ENCODE measurements at places on chromosomes 3 and 15.

- no peak for DNase-seq
Measured at GRCh38 chr3:65194047-65194714, 506.4 kb upstream of the ADAMTS9 start.

DNA sequence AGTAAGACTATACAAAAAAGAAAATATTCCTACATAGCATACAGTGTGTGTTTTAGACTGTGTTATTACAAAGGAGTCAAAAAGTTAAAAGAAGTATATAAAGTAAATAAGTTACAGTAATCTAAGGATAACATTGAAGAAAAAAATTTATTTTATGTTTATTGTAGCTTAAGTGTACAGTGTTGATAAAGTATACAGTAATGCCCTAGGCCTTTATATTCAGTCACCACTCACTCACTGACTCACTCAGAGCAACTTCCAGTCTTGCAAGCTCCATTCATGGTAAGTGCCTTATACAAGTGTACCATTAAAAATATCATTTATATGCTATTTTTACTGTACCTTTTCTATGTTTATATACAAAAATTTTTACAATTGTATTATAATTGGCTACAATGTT is 220.1 kb downstream of the BCHE start:
- DNase-seq: no peak

GRCh38 chr3:124509884-124510283 is 220.4 kb upstream of the UMPS start:
- DNase-seq: no peak

GRCh38 chr3:78991656-78992055 is 776.1 kb downstream of the ROBO1 start:
- no peak for DNase-seq

DNA sequence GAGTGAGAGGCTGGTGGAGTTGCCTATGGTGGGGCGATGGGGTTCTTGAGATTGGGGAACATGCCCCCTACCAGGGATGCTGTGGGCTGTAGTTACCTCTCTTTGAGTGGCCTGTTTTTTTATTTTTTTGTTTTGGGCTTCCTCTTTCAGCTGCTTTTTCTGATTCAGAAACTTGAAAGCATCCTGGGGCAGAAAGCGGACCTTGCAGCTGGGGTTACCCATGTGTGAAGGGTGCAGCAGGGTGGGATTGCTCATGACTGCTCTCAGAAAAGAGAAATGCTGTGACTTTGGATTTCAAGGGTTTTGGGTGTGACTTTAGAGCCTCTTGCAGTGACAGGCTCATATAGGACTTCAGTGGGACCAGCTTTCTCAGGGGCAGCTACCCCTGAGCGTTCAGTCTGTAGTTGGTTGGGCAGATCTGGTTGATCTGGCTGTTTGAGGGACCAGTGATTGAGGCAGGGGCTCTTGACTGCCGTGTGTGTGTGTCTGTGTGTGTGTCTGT is 1.8 kb downstream of the LIMD1 start:
- DNase-seq: no peak

DNA sequence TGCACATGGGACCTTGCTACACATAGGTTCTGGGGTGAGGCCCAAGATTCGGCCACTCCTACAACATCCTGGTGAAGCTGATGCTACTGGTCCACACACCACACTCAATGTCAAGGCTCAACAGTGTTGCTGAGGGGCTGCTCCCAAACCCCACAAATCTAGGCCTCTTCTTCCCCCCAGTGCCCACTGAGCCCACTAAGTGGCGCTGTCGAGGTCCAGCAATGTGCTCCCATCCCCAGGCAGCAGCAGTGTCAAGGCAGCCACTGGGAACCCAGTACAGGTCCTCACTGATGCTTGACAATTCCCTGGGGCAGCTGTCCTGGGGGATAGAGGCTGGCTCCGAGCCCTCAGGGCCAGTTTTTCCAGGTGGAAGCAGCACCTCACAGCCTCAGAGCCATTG is 21.5 kb downstream of the SCN5A start:
- DNase-seq: no peak

DNA sequence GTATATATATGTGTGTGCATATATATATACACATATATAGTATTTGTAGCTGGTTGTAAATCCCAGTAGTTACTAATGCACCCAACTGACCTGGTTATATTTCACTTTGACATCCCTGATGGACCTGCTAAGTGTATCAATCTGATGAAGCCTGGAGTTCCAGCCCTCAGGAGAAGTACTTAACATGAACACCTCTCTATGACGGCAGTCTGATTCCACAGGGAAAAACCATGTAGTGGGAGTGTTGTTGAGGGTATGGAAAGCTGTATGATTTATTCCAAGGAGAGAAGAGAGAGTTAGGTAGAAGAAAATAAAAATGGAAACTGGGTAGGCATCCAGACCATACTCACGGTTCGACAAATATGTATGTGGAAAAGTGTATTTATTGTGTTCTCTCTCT is 531.2 kb upstream of the SEMA6D start:
- DNase-seq: no peak

DNA sequence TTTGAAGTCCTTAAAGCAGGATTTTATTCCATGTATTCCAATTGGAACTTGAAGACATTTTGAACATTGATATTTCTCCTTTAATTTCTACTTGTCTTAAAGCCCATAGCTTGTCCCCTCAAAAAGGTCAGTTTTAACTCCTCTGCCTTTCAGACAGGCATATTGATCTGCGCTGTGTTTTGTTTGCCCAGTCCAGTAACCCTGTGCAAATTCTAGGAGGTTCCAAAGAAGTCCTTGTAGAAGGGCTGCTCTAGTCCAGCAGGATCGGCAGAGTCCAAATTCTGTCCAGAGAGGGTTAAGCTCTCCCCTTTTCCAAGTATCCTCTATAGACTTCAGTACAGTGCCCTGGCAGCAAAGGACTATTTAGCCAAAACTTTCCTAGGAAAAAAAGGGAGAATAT is 105.6 kb upstream of the MANF start:
- no peak for DNase-seq

GRCh38 chr15:45551676-45552075 is 29.1 kb upstream of the SLC30A4 start:
- DNase-seq: no peak

DNA sequence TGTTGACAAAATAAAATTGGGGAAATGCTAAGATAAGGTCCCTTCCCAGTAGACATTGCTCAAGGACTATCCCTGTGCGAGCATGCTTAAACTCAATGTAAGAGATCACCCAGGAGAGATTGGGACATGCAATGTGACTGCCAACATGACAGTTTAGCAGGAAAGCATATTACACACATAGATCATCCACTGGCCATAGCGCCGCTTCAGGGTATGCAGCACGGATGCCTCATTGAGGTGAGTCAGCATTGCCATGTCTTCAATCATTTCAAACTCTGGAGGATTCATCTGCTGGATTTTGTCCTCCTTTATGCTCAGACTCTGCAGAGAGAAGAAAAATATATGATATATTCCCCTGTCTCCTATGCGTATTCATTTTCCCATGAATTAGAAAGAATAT is 8.9 kb downstream of the MYH15 start:
- no peak for DNase-seq

- no peak for DNase-seq
Measured at GRCh38 chr15:71891026-71891425, 80.7 kb downstream of the NR2E3 start.

GRCh38 chr3:27428446-27428845 is 55.7 kb downstream of the SLC4A7 start:
- DNase-seq: no peak

GRCh38 chr3:42063888-42064287 is 27.3 kb upstream of the TRAK1 start:
- DNase-seq: no peak

- DNase-seq: no peak
Measured at GRCh38 chr15:73352082-73352481, 16.7 kb downstream of the HCN4 start.
